H9 (cell line): ENCODE measurements at places on chromosomes 1 and 21. TPM values are rescaled to one million over a fixed set of nuclear protein-coding genes. Genes with fewer than 3 reads are reported as not detected.

DNA sequence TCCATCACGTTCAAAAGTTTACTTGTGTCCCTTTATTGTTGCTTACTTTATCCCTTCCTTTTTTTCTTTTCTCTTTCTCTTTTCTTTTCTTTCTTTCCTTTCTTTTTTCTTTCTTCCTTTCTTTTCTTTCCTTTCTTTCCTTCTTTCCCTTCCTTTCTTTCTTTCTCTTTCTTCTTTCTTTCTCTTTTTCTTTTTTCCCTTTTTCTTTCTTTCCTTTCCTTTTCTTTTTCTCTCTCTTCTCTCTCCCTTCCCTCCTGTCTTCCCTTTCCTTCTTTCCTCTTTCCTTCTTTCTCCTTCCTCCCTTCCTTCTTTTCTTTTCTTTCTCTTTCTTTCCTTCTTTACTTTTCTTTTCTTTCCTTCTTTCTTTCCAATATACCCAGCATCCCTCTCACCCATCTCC is 391.2 kb downstream of the DPYD start:
- no peak for DNase-seq

- peak; percentile 97 for DNase-seq
These were observed 3.7 kb upstream of the SEMA4A start for GRCh38 chr1:156149374-156150332.

The ZBTB8A gene
- 11.1 and 11.3 TPM in 2 replicates for total RNA-seq

The TIAM1 gene
- 22.4 and 23.1 TPM in 2 replicates for total RNA-seq

- DNase-seq = no peak
These were observed 19.7 kb downstream of the COG2 start for GRCh38 chr1:230661976-230662375.

- DNase-seq = no peak
These were observed 297.7 kb downstream of the PTPRC start for GRCh38 chr1:198936371-198937083.

- DNase-seq = no peak
These were observed 158.1 kb downstream of the LTN1 start for GRCh38 chr21:28834335-28835238.

The PER3 gene
- total RNA-seq = 9.0 and 9.3 TPM in 2 replicates

The TRABD2B gene
- 1.9 and 2.3 TPM in 2 replicates for total RNA-seq

- DNase-seq = no peak
These were observed 5.5 kb upstream of the TBX15 start for GRCh38 chr1:118993700-118994026.
